ENCODE measurements at places on chromosomes 6 and 20.

DNA sequence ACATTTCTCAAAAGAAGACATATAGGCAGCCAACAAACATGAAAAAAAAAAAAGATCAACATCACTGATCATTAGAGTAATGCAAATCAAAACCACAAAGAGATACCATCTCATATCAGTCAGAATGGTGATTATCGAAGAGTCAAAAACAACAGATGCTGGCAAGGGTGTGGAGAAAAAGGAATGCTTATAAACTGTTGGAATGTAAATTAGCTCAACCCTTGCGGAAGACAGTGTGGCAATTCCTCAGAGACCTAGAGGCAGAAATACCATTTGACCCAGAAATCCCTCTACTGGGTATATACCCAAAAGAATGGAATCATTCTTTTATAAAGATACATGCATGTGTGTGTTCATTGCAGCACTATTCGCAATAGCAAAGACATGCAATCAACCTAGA is 303.8 kb upstream of the THEMIS start:
- DNase-seq, result no peak

- no peak for DNase-seq
Measured at GRCh38 chr6:124858564-124858963, 103.7 kb upstream of the RNF217 start.

DNA sequence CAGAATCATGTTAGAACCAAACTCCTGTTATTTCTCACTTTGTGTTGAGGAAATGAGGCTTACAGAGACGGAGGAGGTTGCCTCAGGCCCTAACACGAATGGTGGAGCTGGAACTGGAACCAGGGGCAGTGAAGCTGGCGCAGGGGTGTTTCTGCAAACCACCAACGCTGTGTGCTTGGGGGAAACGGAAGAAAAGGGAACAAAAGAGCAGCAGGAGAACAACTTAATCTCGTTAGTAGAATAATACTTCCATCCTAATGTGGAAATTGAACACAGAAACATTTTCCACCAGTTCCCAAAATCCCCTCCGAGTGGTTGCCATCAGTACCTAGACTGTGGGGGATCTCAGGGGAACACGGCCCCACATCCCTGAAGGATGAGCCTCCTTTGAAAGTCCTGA is 103.4 kb upstream of the FRMD1 start:
- DNase-seq, result no peak

- no peak for DNase-seq
Measured at GRCh38 chr6:132768051-132768517, 10.4 kb upstream of the VNN2 start.

DNA sequence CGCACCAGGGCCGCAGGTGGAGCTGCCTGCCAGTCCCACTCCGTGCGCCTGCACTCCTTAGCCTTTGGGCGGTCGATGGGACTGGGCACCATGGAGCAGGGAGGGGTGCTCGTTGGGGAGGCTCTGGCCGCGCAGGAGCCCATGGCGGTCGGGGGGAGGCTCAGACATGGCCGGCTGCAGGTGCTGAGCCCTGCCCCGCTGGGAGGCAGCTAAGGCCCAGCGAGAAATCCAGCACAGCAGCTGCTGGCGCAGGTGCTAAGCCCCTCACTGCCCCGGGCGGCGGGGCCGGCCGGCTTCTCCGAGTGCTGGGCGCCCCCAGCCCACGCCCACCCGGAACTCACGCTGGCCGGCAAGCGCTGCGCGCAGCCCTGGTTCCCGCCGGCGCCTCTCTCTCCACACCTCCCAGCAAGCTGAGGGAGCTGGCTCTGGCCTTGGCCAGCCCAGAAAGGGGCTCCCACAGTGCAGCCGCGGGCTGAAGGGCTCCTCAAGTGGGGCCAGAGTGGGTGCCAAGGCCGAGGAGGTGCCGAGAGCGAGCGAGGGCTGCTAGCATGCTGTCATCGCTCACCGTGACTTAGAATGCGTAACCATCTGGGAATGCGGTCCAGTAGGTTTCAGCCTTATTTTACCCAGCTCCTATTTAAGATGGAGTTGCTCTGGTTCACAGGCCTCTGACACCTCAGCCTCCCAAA is 77.3 kb downstream of the C6orf52 start:
- DNase-seq, result no peak

- no peak for DNase-seq
Measured at GRCh38 chr6:85751374-85752055, 108.8 kb upstream of the SYNCRIP start.

DNA sequence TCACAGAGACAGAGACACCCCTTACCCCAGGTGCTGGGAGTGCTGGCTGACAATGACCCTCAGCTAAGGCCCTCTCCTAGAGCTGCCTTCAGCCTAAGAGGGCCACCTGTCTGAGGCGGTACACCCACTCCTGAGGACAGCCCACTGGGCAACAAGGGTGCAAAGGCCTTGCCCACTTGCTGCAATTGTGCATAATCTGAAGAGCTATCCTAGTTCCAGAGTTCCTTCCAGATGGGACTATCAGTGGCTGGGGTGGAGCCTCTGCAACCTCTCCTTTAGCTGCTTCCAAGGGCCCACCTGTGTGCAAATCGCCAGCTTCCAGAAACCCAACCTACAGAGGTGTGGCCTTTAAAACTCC is 87.5 kb downstream of the PREX1 start:
- DNase-seq, result no peak

DNA sequence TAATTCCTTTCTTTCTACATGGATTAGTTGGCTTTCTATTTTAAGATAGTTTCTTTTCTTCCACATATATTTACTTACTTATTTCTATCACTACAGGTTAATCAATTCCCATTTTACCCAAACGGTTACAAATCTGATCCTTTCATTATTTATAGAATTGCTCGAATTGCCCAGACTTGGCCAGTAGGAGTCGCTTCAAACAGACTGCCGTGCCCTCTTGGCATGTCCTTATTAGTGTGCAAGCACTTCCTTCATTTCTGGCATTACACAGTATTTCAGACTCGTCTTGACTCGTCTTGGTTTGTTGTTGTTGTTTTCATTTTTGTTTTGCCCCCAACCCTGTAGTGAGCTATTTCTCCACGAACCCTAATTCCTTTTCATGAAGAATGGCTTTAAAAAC is 74.6 kb downstream of the SAMD3 start:
- no peak for DNase-seq

DNA sequence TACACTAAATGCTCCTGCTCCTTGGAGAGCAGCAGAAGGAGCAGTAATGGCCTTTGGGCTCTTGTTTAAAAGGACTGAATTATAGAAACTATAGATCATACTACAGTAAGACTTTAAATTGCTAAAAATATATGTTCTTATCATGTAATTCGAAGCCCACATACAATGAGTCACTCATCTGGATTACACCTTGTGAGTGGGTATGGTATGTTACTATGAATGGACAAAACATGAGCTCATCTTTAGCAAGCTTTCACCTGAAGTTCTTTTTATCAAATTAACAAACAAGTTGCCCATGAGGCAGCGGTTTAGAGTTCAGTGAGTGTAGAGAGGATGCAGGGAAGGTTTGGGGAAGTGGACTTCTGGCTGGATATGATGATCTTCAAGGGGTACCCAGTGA is 114.4 kb upstream of the CCN2 start:
- no peak for DNase-seq

DNA sequence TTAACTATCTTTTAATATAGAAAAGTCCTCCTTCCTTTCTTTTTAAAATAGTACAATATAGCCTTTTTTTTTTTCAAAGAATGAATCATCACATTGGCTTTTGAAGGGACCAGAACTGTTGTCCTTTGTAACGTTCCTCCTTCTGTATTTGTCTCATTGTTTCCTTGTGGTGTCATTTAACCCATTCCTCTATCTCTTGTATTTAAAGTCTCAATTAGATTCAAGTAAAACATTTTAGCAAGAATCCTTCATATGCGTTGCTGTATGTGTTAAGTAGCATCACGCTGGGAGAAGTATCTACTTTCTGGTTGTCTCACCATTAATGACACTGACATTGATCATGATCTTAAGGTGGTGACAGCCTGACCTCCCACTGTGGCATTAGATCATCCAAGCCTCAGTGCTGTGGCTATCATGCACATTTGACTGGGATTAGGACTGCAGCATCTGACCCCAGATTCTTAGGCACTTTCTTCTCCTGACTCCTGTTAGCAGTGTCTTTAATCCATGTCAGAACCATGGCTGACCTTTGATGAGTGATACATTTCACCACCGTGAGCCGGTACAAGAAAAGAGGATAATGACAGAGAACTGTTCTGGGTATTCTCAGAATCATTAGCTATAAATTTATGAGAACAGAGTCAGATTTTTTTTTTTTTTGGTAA is 67.5 kb upstream of the TFB1M start:
- DNase-seq, result no peak

DNA sequence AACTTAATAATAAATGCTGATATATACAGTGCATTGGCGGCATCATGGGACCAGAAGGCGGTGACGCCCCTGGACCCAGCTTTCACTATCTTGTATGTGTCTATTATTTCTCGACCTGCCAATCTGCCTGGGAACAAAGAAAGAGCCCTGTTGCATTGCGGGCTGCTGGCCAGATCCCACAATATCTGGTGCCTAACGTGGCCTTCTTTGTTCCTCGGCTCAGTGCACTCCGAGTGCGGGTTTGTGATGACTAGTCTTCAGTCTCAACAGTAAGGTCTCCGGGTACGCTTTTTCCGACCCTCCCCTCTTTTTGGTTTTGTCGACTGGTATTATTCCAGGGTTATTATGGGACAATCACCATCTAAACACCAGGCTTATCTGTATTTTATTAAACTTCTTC is 291.5 kb downstream of the TBC1D32 start:
- no peak for DNase-seq

- no peak for DNase-seq
Measured at GRCh38 chr6:72504406-72504805, 117.5 kb upstream of the KCNQ5 start.

- DNase-seq, result no peak
Measured at GRCh38 chr6:119346936-119347335, 2.6 kb downstream of the MAN1A1 start.

DNA sequence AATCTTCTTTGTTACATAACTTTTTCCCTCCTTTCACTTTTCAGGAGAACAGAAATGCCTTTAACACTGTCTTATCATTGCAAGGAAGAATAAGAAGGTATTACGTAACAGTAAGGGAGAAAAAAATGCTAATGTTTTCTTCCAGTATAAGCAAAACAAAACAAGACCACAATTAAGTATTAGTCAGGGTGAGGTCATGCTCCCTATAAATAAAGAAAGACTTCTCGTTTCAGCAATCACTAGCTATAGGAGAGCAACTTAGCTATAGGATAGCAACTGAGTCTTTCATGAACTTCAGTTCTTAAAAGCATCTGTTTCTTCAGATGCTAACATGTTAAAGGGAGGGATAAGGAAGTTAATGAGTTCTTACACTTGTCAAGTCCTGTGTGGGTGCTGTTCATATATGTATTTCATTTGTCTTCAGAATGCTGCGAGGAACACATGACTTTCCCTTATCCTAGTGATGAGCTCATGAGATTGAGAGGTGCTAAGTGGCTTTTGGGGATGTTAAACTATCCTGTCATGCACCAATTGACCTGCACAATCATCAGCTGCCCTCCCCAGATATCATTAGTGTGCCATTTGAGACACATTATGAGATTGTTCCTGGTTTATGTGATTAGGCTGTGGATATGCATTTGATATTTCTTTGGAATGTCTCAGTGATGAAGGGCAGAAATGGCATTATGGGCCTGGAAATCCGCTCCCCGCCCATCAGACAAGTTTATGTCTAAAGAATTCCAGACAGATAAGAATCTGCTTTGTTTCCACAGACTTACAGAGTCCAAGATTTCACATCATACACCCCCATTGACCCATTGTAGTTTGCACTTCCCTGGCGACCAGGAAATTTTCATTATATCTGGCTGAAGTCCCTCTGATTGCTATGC is 37.5 kb downstream of the LAMA4 start:
- no peak for DNase-seq

GRCh38 chr20:36768768-36769430 is 4.7 kb downstream of the DSN1 start:
- DNase-seq, result no peak

DNA sequence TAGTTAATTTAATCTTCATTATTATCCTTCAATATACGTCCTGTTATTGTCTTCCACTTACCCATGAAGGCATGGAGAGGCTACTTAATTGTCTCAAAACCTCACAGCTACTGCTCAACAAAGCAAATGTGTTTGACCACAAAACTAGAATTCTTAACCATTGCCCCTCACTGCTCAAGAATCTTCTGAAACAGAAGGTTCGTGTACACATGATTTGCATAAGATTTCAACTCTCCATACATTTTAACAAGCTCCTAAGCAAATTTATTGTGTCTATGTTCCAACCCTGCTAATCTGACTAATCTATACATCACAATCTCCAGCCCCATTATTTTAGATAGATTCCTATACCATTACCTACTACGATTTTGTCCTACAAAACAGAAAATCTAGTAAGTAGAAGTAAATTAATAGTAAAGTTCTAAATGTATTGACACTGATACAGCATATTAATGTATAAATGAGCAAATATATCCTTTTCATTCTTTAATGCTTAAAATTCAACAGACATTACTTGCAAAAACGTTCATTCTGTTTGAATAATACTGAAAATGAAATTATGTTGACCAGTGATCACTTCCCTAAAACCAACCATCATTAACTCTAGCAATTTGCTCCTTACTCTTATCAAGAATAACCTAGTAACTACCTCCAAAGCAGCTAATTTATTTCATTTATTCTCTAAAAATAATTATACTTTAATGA is 89.7 kb upstream of the RNF217 start:
- DNase-seq, result no peak

DNA sequence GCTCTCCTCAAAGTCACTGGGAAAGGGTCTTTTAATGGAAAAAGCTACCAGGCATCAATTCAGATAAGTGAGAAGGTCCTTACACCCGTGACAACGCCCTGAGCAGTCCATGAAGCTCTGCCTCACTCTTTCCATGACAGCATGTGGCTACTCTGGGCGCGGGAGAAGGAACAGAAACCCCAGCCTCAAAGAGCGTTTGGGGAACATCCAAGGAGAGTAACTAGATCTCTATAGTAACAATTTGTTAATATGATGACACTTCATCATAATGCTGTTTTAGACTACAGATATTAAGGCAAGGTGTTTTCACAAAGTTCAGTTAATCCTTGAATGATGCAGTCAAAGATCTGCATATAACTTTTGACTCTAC is 55.2 kb downstream of the KIF6 start:
- peak; percentile 42 for DNase-seq

DNA sequence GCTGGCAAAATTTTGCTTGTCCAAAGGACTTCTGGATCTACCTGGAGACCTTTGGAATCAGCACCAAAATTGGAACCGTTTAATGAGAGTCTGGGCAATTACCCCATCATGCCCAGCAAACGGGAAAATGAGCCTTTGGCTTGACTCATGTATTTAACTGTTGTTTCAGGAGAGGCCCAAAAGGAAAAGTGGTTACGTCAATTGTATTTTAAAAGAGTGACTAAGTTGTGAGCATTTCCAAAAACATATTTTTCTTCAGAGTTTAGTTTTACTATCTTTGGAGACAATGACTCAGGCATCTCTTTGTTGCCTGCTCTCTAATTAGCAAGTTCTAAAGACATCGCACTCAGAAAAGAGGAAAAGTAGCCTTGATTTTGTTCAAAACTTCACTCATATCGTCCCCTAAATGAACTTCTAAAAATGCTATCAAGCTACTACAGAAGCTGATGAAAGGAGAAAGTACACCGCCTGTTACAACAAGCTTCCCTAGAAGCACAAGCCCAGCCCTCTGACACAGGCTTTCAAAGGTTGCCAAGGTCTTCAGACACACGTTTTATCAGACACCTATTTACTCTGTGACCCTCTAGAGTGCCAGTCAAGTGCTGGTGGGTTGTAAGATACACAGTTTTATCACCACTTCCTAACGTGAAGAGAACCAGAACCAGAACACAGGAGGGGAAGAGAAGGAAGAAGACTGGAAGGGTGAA is 146.2 kb downstream of the TBX18 start:
- DNase-seq, result no peak

Data from head of caudate nucleus (tissue), 42 donors.